ENCODE measurements at places on chromosomes 11 and 22.

- DNase-seq: no peak
These were observed 112.8 kb upstream of the CADM1 start for GRCh38 chr11:115616971-115617370.

GRCh38 chr11:93238956-93239355 is 41.2 kb upstream of the SLC36A4 start:
- DNase-seq: no peak

GRCh38 chr11:60016881-60017280 is at the start of gene OOSP4B:
OOSP4B (plus strand) TSS chr11:60017181.
- DNase-seq: no peak

DNA sequence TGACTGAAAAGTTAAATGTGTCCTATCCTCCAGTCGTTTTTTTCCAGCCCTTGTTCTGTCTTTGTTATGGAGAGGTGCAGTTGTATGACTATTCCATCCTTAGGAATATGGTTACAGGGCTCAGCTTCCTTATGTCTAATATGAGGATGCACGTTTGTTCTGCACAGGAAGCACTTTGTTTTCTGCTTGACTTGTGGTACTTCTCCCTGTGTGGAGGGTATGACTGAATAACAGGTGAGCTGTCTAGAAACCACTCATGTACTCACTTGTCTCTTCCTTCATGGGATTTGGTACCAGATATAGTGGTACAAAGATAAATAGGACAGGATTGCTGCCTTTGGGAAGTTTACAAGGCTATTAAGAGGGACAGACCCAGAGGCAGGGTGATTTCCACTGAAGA is 17.4 kb downstream of the CABIN1 start:
- no peak for DNase-seq

- DNase-seq: no peak
These were observed 76.6 kb upstream of the LRRC4C start for GRCh38 chr11:41536021-41536568.

DNA sequence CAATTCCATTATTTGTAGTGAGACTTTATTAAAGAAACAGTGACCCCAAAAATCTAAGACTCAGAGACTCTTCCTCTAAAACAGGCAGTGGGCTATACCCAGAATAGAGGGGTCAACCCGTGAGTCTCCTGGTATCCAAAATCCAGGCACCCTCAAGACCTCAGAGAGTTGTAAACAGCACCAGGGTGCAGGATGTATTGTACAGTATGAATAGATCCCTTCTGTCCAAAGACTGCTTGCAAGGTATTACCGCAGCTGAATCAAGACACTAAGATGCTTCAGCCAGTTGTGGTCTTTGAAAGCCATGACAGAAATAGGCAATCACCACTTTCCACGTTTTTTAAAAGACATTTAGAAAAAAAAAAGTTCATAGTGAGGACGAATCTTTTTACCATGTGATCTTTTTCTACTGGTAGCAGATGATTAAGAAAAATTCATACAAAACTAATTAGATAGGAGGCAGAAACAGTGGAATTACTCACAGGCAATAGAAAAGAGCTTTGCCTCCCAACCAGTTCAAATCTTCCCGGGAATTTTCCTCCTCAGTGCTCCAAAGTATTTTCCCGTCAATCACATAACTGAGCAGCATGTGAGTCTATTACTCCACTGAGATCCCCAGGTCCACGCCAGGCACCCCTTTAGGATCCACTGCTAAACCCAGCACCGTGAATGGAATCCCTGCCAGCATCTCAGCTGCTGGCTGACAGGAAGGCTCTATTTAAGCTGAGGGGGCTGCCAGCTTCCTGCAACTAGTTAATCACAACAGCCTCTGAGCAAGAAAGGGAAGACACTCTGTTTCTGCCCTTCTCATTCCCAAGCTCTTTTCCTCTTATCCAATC is 113.1 kb downstream of the ETS1 start:
- no peak for DNase-seq

- no peak for DNase-seq
These were observed 20.2 kb upstream of the BRSK2 start for GRCh38 chr11:1369371-1370005.

- DNase-seq: no peak
These were observed 18.5 kb downstream of the GAB2 start for GRCh38 chr11:78399136-78399535.

DNA sequence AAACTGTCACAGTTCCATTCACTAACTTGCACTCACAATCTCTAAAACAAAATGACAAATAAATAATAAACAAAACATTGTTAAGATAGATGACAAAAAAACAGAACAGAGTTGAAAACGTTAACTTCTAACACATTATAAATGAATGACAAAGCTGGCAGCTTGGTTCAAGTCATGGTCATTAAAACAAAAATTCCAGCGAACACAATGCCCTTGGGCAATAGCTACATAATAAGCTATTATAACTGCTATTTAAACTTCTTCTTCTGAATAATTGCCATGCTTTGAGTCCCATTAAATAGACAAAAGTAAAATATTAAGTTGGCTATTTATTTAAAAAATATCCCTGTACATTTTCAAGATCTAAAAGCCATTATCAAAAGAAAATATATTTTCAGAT is 54.7 kb downstream of the PICALM start:
- no peak for DNase-seq

DNA sequence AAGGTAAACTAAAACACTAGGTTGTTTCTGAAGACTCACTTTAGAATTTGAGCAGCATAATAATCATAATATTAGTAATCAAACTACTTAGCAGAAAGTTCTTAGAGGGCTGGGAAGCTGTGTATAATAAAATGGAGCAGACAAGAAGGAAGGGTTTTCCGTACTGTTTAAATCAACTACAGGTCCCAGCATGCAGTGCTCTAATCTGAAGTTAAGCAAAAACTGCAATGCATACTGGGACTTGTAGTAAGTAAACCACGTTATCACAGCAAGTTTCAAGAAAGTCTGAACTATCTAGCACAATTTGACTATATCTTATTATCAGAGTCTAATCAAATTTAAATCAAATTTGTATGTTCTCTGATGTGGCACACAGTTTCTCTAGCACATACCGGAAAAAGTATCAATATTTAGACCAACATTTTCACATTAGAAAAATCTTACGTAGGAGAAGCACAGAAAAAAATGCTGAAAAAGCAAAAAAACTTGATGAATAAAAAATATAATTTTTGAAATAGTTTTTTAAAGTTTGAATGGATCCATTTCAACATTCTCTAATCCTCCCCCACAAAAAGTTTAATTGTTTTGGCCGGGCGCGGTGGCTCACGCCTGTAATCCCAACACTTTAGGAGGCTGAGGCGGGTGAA is 8.2 kb downstream of the PHF21A start:
- no peak for DNase-seq

DNA sequence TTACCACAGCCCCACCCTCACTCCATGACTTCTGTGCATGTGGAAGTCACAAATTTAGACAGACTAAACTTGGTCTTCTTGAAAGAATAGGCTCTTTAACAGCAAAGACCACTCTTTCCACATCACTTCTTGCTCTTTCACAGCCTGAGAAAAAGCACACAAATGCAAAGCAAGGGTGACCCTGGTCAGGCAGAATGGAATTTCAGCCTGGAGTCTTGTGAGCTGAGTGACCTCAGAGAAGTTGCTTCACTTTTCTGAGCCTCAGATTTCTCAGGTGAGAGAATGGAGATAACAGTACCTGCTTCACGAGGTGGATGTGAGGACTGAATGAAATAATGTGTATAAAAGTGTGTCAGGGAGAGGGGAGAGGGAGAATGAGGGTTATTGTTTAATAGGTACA is 26.8 kb upstream of the LIPT2 start:
- no peak for DNase-seq

DNA sequence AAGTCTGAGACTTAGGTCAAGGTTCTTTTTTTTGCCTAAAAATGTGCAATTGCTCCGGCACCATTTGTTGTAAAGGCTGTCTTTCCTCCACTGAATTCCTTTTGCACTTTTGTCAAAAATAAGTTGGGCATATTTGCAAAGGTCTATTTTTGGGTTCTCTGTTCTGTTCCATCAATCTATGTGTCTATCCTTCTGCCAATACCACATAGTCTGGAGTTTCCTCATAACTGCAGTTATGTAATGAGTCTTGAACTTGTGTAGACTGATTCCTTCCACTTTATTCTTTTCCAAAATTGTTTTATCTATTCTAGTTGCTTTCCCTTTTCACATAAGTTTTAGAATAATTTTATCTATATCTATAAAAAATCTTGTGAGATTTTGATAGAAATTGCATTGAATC is 6.7 kb downstream of the KCNJ5 start:
- DNase-seq: no peak

DNA sequence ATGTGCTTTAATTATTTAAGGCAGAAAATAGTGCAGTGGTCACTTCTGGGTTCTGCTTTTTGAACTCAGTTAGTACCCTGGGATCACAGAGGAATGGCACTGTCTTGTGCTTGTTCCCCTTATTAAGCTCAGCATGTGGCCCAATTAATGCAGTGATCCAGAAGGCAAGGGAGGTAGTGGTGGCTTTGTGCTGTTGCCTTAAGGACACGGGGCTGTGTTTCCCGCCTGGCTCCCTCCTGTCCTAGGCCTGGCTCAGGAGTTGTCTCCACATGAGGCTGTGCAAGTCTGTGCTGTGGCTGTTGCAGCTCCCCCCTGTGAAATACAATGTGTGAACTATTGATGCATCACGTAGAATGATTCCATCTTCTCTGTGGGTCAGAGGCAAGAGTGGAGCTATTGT is 49.2 kb upstream of the CABP7 start:
- no peak for DNase-seq

DNA sequence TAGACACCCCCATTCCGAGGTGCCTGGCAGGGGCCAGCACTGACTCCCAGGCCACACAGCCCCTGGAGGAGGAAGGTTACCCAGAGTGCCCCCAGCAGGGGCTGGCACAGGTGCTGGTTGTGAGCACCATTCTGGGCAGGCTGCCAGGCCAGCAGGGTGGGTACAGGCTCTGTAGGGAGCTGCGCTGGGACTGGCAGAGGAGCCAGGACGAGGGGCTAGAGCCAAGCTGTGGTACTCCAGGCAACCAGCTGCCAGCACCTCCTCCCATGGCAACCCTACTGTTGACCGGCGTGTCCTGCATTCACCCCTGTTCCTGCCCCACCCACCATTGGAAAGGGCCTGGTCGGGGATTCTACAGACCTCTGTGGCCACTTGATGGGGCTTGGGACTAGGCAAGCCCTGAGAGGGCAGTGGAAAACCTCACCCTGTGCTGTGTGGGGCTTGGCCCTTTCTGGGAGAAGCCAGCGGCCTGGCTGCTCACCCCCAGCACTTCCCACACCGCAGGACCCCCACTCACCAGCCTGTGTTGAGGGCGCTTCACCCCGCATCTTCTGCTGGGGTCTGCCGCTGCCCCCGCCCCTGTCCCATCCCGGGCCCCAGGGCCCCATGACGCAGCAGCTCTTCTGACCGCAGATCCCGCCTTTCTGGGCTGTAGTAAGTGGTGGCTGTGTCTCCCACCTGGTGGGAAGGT is 1.9 kb downstream of the CLDN5 start:
- DNase-seq: no peak

GRCh38 chr11:75603791-75604736 is 42.0 kb downstream of the SERPINH1 start:
- no peak for DNase-seq

DNA sequence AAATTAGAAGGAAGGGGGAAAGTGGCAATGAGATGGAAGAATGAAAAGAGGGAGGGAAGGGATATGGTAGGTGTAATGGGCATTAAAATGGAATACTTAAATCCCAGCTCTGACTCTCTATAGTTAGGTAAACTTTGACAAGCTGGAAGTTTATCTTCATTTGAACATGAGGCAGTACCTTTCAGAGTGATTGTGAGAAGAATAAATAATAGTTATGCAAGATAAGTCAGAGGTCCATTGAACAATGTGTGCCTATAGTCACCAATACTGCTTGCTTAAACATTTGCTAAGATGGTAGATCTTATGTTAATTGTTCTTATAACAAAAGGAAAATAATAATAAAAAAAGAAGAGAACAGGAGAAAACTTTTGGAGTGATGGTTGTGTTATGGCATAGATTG is 545.8 kb upstream of the CCDC90B start:
- no peak for DNase-seq
